GM23248 (cell line): ENCODE measurements at places on chromosomes 16 and 17. TPM values are rescaled to one million over a fixed set of nuclear protein-coding genes. Genes with fewer than 3 reads are reported as not detected.

OR1A1 gene
- not detected in 2 replicates for total RNA-seq

CACNG1 gene
- total RNA-seq = not detected in 2 replicates

CBFA2T3 gene
- total RNA-seq = not detected in 2 replicates

HP gene
- not detected in 2 replicates for total RNA-seq

OTOP3 gene
- total RNA-seq = not detected in 2 replicates

NPIPB6 gene
- 0.32 TPM in 1 of 2 replicates, not detected in the other for total RNA-seq

GLTPD2 gene
- 2.2 TPM in 1 of 2 replicates, not detected in the other for total RNA-seq

SYCE1L gene
- not detected in 2 replicates for total RNA-seq

DNAAF8 gene
- 0.25 and 0.86 TPM in 2 replicates for total RNA-seq

IL34 gene
- total RNA-seq = 1.0 TPM in 1 of 2 replicates, not detected in the other

CHP2 gene
- not detected in 2 replicates for total RNA-seq

ZNF19 gene
- total RNA-seq = 1.3 and 1.4 TPM in 2 replicates

- H3K36me3 ChIP-seq = no peaks in the 10 kb centered on the region
- H3K27ac ChIP-seq = no peak overlapping the region
- DNase-seq = no peak
- H3K4me3 ChIP-seq = no peak overlapping the region
- peaks cover 4% of the 10 kb centered on the region; the same call in 1 of the 2 replicates for H3K27me3 ChIP-seq
- H3K4me1 ChIP-seq = no peaks in the 10 kb centered on the region
Measured at GRCh38 chr17:208429-208828, 27.0 kb upstream of the DOC2B start.

GRCh38 chr16:2778630-2778958, 1.5 kb upstream of the ELOB start:
- peaks cover 12% of the 10 kb centered on the region for H3K4me1 ChIP-seq
- no peak for DNase-seq
- no peaks in the 10 kb centered on the region for H3K27me3 ChIP-seq
- peak overlapping the region; percentile 77 for H3K4me3 ChIP-seq

- no peaks in the 10 kb centered on the region for H3K36me3 ChIP-seq
- H3K27me3 ChIP-seq = no peaks in the 10 kb centered on the region
- H3K4me1 ChIP-seq = peaks cover 35% of the 10 kb centered on the region
- H3K27ac ChIP-seq = peak overlapping the region; percentile 64
- peak; percentile 77 for DNase-seq
Measured at GRCh38 chr16:89409161-89409711, 81.1 kb downstream of the ANKRD11 start.

DNA sequence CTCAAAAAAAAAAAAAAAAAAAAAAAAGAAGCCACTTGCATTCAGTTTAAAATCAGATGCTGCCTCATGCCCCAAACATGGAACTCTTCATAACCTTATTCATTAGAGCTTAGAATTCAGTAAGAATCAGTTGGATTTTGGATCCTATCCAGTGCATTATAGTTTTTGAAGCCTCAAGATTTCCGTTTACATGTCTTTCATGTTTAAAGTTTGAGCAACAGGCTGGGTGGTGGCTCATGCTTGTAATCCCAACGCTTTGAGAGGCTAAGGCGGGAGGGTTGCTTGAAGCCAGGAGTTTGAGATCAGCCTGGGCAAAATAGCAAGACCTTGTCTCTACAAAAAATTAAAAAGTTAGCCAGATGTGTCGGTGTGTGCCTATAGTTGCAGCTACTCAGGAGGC, 55.0 kb downstream of the SNTB2 start:
- H3K4me3 ChIP-seq = no peak overlapping the region
- H3K36me3 ChIP-seq = 0 out of 2 replicates have a peak, but pooled peaks cover 4% of the 10 kb centered on the region
- 0 out of 2 replicates have a peak overlapping the region, but pooled peaks have one; percentile 5 for H3K27ac ChIP-seq

DNA sequence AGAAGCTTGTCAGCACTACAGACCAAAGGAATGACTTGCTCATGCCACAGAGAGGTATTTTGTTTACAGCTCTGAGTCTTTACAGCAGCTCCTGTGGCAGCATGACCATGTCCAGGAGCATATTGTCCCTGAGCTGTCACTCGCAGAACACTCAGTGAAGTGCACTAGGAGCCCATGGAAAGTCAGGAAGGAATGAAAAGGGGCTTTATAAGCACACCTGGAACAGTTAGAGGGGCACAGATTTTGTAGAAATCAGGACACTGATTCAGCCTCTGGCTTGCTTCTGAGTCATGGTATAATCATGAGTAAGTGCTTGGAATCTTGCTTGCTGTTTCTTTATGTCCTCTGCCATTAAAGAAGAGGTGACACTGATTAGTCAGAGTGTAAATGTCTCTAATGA, 41.0 kb downstream of the TADA2A start:
- peaks cover 21% of the 10 kb centered on the region for H3K4me1 ChIP-seq
- H3K27ac ChIP-seq = peak overlapping the region; percentile 63
- H3K4me3 ChIP-seq = no peak overlapping the region
- peaks cover 18% of the 10 kb centered on the region for H3K36me3 ChIP-seq

GRCh38 chr16:12511708-12512107, 292.0 kb downstream of the CPPED1 start:
- H3K36me3 ChIP-seq = no peaks in the 10 kb centered on the region
- H3K4me1 ChIP-seq = peaks cover 3% of the 10 kb centered on the region; the same call in 1 of the 2 replicates
- no peak overlapping the region for H3K4me3 ChIP-seq
- H3K27ac ChIP-seq = no peak overlapping the region
- no peak for DNase-seq

DNA sequence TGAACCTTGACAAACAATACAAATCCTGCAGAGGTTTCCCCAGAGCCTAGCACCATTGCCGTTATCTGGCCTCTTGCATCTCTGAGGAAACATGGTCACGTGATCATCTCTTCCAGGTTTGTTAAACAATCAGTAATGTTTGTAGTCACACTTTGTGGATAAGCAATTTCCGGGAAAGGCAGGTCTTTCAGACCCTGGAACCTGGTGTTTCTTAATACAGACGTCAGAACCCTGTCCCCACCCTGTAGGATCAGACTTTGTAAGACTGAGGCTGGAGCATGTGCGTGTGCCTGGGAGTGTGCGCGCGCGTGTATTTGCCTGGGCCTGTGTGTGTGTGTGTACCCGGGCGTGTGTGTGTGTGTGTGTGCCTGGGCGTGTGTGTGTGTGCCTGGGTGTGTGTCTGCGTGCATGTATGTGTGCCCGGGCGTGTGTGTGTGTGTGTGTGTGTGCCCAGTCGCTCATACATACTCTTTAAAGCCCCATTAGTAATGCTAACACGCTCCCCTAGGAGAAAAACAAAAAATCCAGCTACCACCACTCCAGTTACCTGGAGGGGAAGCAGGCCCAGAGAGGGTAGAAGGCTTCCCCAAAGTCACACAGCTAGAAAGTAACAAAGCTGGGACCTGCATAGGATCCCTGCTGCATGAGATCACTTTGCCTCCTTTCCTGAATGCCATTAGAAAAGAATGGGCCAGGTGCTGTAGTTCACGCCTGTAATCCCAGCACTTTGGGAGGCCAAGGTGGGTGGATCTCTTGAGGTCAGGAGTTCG, 5.3 kb downstream of the CTNS start:
- no peak overlapping the region for H3K4me3 ChIP-seq
- no peak overlapping the region for H3K27ac ChIP-seq
- H3K27me3 ChIP-seq = no peaks in the 10 kb centered on the region
- DNase-seq = no peak

DNA sequence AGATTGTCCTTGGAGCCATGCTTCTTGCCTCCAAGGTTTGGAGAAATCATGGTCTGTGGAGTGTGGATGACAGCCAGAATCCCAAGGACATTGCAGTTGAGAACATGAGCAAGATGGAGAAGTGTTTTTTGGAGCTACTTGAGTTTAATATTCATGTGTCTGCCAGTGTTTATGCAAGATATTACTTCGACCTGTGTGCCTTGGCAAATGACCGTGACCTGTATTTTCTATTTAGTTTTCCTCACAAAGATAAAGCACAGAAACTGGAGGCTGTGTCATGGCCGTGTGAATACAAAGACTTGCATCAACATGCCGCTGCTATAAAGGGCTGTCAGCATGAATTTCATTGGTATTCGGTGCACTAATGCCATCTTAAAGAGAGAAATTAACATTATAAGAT, 9.0 kb downstream of the GGA2 start:
- H3K27ac ChIP-seq = no peak overlapping the region
- peaks cover 27% of the 10 kb centered on the region for H3K4me1 ChIP-seq
- H3K27me3 ChIP-seq = no peaks in the 10 kb centered on the region
- no peak overlapping the region for H3K4me3 ChIP-seq
- no peaks in the 10 kb centered on the region for H3K36me3 ChIP-seq

- no peaks in the 10 kb centered on the region for H3K27me3 ChIP-seq
- peaks cover 6% of the 10 kb centered on the region; the same call in 1 of the 2 replicates for H3K4me1 ChIP-seq
- H3K36me3 ChIP-seq = no peaks in the 10 kb centered on the region
Measured at GRCh38 chr17:67570797-67571196, 146.9 kb upstream of the NOL11 start.

- no peaks in the 10 kb centered on the region for H3K36me3 ChIP-seq
- DNase-seq = peak; percentile 65
- H3K27me3 ChIP-seq = no peaks in the 10 kb centered on the region
- H3K4me3 ChIP-seq = peak overlapping the region; percentile 86
Measured at GRCh38 chr17:69326377-69327059, 415 bp downstream of the ABCA5 start.

GRCh38 chr16:16032271-16032979, 83.0 kb downstream of the ABCC1 start:
- H3K4me1 ChIP-seq = peaks cover 13% of the 10 kb centered on the region
- H3K36me3 ChIP-seq = peaks cover 30% of the 10 kb centered on the region
- no peak overlapping the region for H3K27ac ChIP-seq

GRCh38 chr17:64006361-64007088, 8.4 kb downstream of the PRR29 start:
- H3K27ac ChIP-seq = no peak overlapping the region
- H3K36me3 ChIP-seq = no peaks in the 10 kb centered on the region
- peaks cover 11% of the 10 kb centered on the region for H3K4me1 ChIP-seq
- no peaks in the 10 kb centered on the region for H3K27me3 ChIP-seq

DNA sequence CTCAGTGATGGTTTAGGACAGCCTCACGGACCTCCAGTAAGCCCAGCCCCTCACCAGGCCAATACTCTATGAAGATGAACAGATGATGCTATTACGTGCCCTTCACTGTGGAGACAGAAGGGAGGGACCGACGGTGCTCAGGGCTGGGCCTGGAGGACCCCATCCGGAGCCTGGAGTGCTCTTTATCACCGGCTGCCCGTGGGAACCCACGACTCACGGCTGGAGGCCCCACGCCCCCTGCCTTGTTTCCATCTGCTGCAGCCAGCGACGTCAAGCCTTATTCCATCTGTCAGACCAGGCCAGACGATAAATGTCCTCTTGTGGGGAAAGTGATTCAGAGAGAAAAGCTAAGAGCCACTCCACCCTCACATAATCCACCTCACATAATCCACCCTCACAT, 4.0 kb upstream of the TIMM22 start:
- H3K4me1 ChIP-seq = peaks cover 2% of the 10 kb centered on the region
- no peak overlapping the region for H3K4me3 ChIP-seq
- no peaks in the 10 kb centered on the region for H3K36me3 ChIP-seq
- no peak overlapping the region for H3K27ac ChIP-seq
- no peak for DNase-seq

- H3K27ac ChIP-seq = no peak overlapping the region
- no peaks in the 10 kb centered on the region for H3K27me3 ChIP-seq
- H3K4me1 ChIP-seq = peaks cover 15% of the 10 kb centered on the region; the same call in 1 of the 2 replicates
- H3K4me3 ChIP-seq = no peak overlapping the region
- DNase-seq = peak; percentile 34
Measured at GRCh38 chr16:72202014-72202413, 30.1 kb upstream of the PMFBP1 start.

DNA sequence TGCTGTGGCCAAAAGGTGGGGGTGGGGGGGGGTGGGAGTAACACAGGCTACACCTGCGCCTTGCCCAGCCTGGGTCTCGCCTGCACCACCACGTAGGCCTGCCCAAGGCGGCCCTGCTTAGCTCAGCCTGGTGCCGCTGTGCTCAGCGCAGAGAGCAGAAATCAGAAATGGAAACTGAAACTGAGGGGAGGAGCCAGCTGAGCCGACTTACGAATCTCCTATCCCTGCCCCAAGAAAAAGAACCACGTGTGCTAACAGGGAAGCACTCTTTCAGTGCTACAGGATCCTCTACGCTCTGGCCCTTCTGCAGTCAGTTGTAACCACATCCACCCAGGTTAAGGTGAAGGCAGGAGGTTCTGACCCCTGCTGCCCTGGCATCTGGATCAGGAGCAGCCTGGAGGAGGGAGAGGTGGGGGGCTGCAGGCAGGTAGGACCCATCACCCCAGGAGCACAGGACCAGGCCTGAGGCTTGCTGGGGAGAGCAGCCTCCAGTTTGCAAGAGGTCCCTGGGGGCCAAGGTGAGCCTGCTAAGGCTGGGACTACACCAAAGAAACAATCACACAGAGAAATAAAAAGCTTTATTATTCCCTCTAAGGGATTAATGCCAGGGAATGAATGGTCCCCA, at the start of gene DHX58:
DHX58 (minus strand) TSS at position 163 of the 625 bp plus-strand sequence. CDS start 822 bp downstream, outside the sequence.
- H3K36me3 ChIP-seq = no peaks in the 10 kb centered on the region
- peak within 1 kb of the TSS; percentile 71 for H3K27ac ChIP-seq
- no peaks in the 10 kb centered on the region for H3K27me3 ChIP-seq
- peak within 1 kb of the TSS; percentile 73 for H3K4me3 ChIP-seq
- H3K4me1 ChIP-seq = peaks cover 10% of the 10 kb centered on the region
- peak; percentile 92 for DNase-seq

GRCh38 chr16:84207251-84207650, 16.3 kb downstream of the ADAD2 start:
- H3K36me3 ChIP-seq = no peaks in the 10 kb centered on the region
- H3K4me1 ChIP-seq = no peaks in the 10 kb centered on the region
- no peak overlapping the region for H3K4me3 ChIP-seq
- no peak overlapping the region for H3K27ac ChIP-seq

DNA sequence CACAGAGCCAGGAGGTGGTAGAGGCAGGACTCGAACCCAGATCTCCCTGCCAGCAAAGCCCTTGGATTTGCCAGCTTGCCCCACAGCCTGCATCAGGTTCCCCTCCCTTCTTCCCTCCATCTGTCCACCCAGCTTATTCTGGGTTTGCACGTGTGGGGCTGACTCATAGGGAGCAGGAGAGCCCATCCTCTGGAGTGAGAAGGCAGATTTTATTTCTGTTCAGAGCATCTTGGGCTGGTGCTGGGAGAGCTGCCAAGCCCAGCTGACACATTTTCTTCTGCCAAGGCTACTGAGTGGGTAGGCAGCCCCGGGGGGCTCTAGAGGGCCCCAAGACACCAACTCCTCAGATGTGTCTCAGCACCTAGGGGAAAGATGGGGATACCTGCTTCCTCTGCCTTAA, 106.3 kb upstream of the CRHR1 start:
- 0 out of 2 replicates have a peak, but pooled peaks cover 3% of the 10 kb centered on the region for H3K27me3 ChIP-seq
- H3K4me3 ChIP-seq = no peak overlapping the region
- H3K4me1 ChIP-seq = no peaks in the 10 kb centered on the region
- H3K27ac ChIP-seq = no peak overlapping the region
- peak; percentile 20 for DNase-seq
- no peaks in the 10 kb centered on the region for H3K36me3 ChIP-seq

GRCh38 chr17:1455291-1455796, 688 bp downstream of the CRK start:
- H3K4me1 ChIP-seq = peaks cover 19% of the 10 kb centered on the region; the same call in 1 of the 2 replicates
- H3K4me3 ChIP-seq = peak overlapping the region; percentile 86
- peak; percentile 91 for DNase-seq
- no peaks in the 10 kb centered on the region; the same call in 1 of the 2 replicates for H3K36me3 ChIP-seq
- H3K27ac ChIP-seq = peak overlapping the region; percentile 95

DNA sequence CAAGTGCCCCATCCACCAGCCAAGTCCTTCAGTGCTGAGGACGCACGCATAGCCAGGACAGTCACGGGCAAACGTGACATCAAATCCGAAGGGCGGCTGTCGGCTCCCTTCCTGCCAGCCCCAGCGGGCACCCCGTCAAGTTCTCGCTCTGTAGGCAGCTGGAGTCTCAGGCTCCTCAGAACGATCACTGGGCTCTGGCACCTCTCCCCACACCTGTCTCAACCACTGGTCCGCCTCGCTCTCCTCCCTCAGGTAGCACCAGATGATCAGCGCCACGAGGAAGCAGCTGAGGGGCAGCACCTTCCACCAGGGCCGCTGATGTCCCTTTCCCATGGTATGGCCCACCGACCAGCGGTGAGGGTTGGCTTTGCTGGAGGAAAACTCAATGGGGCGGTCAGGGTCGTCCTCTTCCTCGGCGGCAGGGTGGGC, 422 bp downstream of the UQCC4 start:
- peak overlapping the region; percentile 86 for H3K4me3 ChIP-seq
- peaks cover 22% of the 10 kb centered on the region for H3K4me1 ChIP-seq
- peak; percentile 45 for DNase-seq
- no peaks in the 10 kb centered on the region for H3K36me3 ChIP-seq
- H3K27me3 ChIP-seq = no peaks in the 10 kb centered on the region
